Globus pallidus (tissue), 1 donor: ENCODE measurements at places on chromosomes 5 and 9.
A peak's percentile ranks its signal among the peaks of the same experiment; 100 is the strongest.

DNA sequence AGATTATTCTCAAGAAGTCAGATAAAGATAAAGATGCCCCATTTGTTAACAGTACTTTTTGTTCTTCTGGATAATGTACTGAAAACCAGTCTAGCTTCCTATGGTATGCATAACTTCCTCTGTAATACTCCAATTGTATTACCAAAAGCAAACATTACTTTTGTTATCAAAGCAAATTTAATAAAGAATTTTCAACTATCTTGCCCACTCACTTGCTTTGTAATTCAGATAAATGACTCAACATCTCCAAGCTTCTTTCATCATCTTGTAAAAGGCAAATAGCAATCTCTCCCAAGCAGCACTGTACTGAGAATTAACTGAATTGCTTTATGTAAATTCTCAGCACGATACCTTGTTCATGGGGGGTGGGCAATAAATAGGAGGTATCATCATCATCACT is 98.3 kb downstream of the NFIB start:
- DNase-seq, result no peak

- no peak for DNase-seq
Observed at GRCh38 chr9:134891053-134891452, 10.4 kb downstream of the FCN2 start.

- DNase-seq, result peak; percentile 20
Observed at GRCh38 chr9:133609311-133610098, at the start of gene FAM163B. TSS of gene FAM163B (minus strand) at chr9:133609389. CDS start at chr9:133580223, 29,166 bp downstream.

DNA sequence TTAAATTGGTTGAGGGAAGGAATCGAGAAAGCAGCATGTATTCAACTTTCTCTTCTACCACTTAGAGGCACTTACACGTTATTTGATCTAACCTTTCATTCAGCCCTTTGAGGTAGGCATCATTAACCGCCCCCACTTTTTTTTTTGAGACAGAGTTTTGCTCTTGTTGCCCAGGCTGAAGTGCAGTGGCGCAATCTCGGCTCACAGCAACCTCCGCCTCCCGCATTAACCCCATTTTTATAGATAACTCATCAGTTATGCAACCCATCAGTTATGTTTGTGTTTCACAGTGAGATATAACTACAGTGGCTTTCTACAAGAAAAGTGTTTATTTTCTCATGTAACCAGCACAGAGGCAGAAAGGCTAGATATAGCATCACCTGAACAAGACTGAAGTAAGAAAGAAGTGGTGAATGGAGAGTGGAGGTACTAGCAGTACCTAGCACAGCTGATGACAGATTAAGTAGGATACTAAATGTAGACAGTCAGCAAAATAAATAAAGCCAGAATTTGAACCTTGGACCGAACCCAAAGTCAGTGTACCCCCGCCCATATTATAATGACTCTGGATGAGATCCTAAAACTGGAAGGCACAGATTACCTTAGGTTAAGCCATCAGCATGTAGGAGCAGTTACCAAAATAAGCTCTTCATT is 91.2 kb downstream of the PJA2 start:
- DNase-seq, result no peak

DNA sequence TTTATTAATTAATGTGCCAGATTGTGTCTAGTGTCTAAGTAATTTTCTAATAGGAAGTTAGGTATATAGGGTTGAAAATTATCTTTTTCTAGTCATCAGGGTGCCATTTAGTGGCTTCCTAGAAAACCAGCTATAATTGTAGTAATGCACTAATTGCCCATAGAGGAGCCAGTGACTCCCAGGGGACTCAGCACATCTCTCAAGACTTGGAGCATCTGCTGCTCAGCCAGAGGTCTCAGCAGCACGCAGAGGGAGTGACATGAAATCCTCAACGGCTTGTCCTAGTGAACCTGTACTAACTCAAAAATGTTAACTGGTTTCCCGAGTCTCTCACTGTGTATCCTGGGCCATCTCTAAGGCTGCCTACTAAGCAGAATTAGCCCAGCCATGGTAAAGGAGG is 78.2 kb upstream of the MAN2A1 start:
- DNase-seq, result no peak

GRCh38 chr9:4667681-4668080 is 1.4 kb upstream of the SPATA6L start:
- DNase-seq, result no peak

GRCh38 chr9:85453850-85454249 is 287.9 kb downstream of the AGTPBP1 start:
- DNase-seq, result no peak

GRCh38 chr5:127518319-127518621 is 830 bp downstream of the PRRC1 start:
- DNase-seq, result no peak

DNA sequence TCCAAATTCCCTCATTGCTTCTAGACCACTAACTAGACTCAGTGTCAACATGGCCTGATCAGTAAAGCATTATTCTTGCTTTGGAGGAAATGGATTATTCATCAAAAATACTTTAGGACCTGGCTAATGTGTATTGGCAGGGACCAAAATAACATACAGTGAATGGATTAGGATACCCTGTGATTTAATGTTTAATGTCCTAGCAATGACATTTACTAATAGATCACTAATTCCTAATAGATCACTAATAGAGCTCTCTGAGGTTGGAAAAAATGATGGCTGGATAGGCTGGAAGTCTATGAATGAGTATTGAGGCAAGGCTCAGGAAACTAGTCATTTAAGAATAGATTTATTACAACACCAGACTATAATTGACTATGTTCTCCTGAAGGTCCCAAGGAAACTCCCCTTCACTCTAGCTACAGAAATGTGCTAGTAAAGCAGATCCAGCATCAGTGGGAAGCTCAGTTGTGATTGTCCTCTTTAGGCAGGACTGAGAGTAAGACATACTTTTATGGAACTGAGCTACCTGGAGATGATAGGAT is 46.1 kb upstream of the CHSY3 start:
- no peak for DNase-seq

- DNase-seq, result no peak
Observed at GRCh38 chr9:27209034-27209433, 87.9 kb downstream of the EQTN start.

- no peak for DNase-seq
Observed at GRCh38 chr5:81631124-81631523, 119.8 kb downstream of the SSBP2 start.

DNA sequence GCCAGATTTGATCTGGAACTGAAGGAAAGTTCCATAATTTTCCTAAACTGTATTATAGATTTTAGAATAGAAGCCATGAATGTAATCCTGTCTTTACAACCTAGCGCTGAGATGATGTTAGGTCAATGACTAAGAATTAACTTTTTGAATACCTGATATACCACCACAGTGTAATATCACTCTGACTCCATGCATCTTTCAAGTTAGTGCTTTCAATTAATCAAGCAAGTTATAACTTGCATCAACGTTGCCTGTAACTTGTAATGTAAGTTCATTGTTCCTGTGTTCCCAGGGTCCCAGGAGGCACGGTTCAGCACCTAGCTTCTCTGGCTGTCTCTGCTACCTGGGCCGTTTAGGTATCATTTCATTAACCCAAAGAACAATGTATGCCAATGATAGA is 139.3 kb downstream of the CSNK1G3 start:
- DNase-seq, result no peak

- DNase-seq, result no peak
Observed at GRCh38 chr5:112914584-112914983, 7.4 kb downstream of the REEP5 start.

- no peak for DNase-seq
Observed at GRCh38 chr5:14668181-14668591, 3.7 kb downstream of the OTULIN start.

DNA sequence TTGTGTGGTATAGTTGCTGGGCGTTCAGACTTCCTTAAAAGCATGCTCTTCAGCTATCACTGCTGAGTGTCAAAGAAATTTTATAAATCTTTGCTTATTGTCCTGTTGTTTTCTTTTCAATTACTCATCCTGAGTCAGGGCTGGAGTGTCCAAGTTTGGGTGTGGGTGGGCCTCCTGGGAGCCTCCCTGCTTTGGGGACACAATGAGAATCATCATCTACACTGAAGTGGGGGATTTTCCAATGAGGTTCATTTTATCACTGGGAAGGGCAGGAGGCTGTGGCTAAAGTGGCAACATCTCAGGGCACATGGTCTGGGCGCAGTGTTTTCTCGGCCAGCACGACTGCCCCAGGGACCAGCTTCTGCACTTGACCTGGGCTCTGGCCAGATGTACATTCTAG is 19.5 kb downstream of the GFPT2 start:
- no peak for DNase-seq

DNA sequence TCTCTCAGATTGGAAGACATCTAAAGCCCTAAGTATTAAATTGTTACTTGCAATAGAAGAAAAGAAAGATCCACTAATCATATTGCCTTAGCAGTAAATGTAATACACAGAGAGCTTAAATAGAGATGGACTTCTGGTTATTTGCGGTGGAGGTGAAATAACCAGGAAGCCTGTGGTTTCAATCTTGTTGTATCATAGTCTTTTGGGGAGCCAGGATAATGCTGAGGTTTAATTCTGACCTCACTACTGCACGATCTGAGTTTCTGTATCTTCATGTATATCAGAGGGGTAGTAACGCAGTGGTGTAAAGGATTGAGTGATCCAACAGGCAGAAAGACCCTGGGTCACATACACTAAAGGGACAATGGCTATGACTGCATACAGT is 71.7 kb downstream of the ANKRD55 start:
- DNase-seq, result no peak

GRCh38 chr5:123125962-123126732 is 37.1 kb downstream of the PRDM6 start:
- DNase-seq, result no peak

GRCh38 chr9:137405677-137406081 is 17.3 kb downstream of the EXD3 start:
- no peak for DNase-seq
